ENCODE measurements at places on chromosomes 3 and 15. TPM values are rescaled to one million over a fixed set of nuclear protein-coding genes. Genes with fewer than 3 reads are reported as not detected.

The CHCHD6 gene
- total RNA-seq: 7.7 TPM

The SERINC4 gene
- total RNA-seq: 0.20 TPM

DNA sequence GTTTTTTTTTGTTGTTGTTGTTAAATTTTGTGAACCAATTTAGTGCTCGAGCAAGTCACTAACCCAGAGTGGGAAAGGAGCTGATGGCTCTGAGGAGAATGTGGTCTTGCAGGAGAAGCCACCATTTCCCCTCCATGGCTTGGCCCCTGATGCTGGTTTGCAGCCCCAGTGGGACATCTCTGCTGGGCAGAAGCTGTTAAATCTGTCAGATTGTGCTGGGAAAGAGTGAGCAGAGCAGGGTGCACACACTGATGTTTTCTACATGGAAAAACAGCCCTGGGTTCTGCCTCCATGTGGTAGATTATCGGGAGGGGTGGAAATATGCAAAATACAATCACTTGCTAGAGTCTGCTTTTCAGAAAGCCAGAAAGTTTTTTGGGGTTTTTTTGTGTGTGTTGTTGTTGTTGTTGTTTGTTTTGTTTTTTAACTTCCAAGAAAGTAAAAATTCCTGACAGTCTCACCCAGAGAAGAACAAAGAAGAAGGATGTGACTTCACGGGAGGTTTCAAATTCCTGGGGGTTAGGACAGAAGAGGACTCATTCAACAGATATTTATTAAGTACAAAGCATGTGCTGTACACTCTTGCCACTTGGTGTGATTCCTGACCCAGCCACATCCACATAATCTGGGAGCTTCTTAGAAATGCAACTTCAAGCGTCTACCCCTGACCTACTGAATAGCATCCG is 133.7 kb downstream of the FOXB1 start:
- H3K27ac ChIP-seq: no peak overlapping the region
- peaks cover 2% of the 10 kb centered on the region for H3K4me1 ChIP-seq
- H3K36me3 ChIP-seq: no peaks in the 10 kb centered on the region
- H3K27me3 ChIP-seq: peaks cover 58% of the 10 kb centered on the region

GRCh38 chr3:57230006-57230405 is 2.5 kb downstream of the APPL1 start:
- H3K27ac ChIP-seq: no peak overlapping the region
- H3K36me3 ChIP-seq: peaks cover 2% of the 10 kb centered on the region
- H3K4me1 ChIP-seq: peaks cover 33% of the 10 kb centered on the region
- no peak overlapping the region for H3K4me3 ChIP-seq

GRCh38 chr15:69994429-69995205 is 103.1 kb downstream of the TLE3 start:
- H3K4me3 ChIP-seq: no peak overlapping the region
- H3K36me3 ChIP-seq: no peaks in the 10 kb centered on the region

DNA sequence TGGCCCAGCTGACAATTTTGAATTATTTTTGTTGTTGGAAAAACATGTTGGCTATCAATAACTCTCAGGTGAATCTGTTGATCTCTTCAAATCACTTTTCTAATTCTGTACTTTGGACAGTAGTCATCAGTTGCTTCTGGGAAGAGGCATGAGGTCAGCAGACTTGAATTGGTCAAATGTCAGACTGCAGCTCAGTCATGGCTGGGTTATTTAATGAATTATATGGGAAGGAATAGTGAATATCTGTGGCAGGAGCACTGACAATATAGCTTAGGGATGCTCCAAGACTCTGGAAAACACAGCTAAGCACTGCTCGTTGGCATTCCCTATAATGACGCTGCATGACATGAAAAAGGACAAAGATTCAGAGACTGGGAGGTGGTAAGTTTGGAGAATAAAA is 98.8 kb upstream of the GAP43 start:
- DNase-seq: no peak
- no peaks in the 10 kb centered on the region for H3K36me3 ChIP-seq
- H3K4me1 ChIP-seq: peaks cover 10% of the 10 kb centered on the region
- no peak overlapping the region for H3K4me3 ChIP-seq

GRCh38 chr3:82736696-82737277 is 975.3 kb upstream of the GBE1 start:
- no peak overlapping the region for H3K4me3 ChIP-seq
- no peak overlapping the region for H3K27ac ChIP-seq
- DNase-seq: no peak
- H3K36me3 ChIP-seq: no peaks in the 10 kb centered on the region

GRCh38 chr15:89374086-89374981 is 39.7 kb upstream of the POLG start:
- H3K27me3 ChIP-seq: peaks cover 89% of the 10 kb centered on the region
- no peak overlapping the region for H3K4me3 ChIP-seq
- no peak overlapping the region for H3K27ac ChIP-seq
- H3K4me1 ChIP-seq: peaks cover 6% of the 10 kb centered on the region
- H3K36me3 ChIP-seq: no peaks in the 10 kb centered on the region

GRCh38 chr3:64677961-64678716 is 9.7 kb downstream of the ADAMTS9 start:
- H3K4me3 ChIP-seq: no peak overlapping the region
- H3K4me1 ChIP-seq: no peaks in the 10 kb centered on the region
- H3K27me3 ChIP-seq: no peaks in the 10 kb centered on the region
- DNase-seq: no peak
- no peaks in the 10 kb centered on the region for H3K36me3 ChIP-seq
- no peak overlapping the region for H3K27ac ChIP-seq

DNA sequence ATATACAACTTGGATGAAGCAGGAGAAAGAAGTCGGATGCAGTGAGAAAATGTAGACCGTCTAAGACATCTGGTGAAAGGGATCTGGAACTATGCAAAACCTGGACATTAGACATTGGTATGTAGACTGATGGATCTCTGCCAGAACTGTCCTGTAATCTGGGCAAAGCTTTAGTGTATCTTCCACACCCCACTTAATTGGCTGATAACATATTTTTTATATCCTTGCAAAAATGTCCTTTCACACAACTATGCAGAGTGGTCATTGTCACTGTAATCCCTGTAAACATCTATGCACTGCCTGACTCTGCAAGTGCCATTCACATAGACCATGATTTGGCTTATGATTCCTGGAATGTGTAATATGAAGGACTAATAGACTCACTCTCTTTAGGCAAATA is 163.1 kb downstream of the TUSC7 start:
- H3K27me3 ChIP-seq: no peaks in the 10 kb centered on the region
- no peaks in the 10 kb centered on the region for H3K36me3 ChIP-seq
- DNase-seq: no peak
- H3K4me3 ChIP-seq: no peak overlapping the region
- H3K4me1 ChIP-seq: no peaks in the 10 kb centered on the region

DNA sequence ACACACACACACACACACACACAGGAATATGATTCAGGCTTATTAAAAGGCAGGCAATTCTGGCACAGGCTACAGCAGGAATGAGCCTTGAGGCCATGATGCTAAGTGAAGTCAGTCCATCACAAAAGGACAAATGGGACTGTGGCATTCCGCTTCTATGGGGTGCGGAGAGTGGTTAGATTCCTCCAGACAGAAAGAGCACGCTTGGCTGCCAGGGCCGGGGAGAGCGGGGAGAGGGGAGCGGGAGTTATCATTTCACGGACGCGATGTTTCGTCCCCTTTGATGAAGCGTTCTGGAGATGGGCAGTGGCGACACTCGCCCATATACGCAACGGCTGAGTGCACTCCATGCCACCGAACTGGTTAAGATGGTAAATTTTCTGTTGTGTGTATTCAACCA is 58.5 kb upstream of the FAM174B start:
- H3K27ac ChIP-seq: no peak overlapping the region
- H3K36me3 ChIP-seq: no peaks in the 10 kb centered on the region
- H3K4me1 ChIP-seq: peaks cover 8% of the 10 kb centered on the region

DNA sequence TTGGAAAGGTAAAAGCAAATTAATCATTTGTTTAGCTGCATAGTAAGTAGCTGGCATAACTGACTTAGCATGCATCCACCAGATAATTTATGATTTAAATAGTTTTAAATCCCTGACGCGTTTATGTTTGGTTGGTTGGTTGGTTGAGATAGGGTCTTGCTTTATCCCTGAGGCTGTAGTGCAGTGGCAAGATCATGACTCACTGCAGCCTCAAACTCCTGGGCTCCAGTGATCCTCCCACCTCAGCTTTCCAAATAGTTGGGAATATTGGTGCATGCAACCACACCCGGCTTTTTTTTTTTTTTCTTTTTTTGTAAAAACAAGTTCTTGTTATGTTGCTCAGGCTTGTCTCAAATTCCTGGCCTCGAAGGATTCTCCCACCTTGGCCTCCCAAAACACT is 263.4 kb downstream of the MCTP2 start:
- H3K4me3 ChIP-seq: no peak overlapping the region
- no peaks in the 10 kb centered on the region for H3K4me1 ChIP-seq
- H3K36me3 ChIP-seq: no peaks in the 10 kb centered on the region
- H3K27me3 ChIP-seq: peaks cover 28% of the 10 kb centered on the region
- no peak for DNase-seq

The SI gene
- total RNA-seq: not detected

DNA sequence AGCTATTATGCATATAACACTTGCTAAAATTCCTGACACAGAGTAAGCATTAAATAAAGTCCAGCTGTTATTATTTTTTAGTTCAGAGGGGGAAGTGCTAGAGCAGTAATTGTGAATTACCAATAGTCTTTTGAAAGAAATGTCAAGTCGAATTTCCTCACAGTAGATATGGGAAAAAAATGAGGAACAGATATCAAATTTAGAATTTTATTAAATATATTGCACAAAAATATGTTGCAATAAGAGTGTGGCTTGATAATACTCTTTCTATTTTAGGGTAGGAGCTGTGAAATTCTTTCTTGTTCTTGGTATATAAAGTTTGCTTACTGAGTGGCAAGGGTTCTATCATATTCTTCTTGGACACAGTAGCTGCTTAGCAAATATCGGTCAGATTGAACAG is 181.3 kb downstream of the NFKBIZ start:
- H3K27ac ChIP-seq: no peak overlapping the region
- no peaks in the 10 kb centered on the region for H3K27me3 ChIP-seq
- H3K4me1 ChIP-seq: no peaks in the 10 kb centered on the region
- no peak for DNase-seq
- peaks cover 2% of the 10 kb centered on the region for H3K36me3 ChIP-seq
- H3K4me3 ChIP-seq: no peak overlapping the region

The CD80 gene
- 22.5 TPM for total RNA-seq

- no peaks in the 10 kb centered on the region for H3K36me3 ChIP-seq
- no peak overlapping the region for H3K4me3 ChIP-seq
- no peak for DNase-seq
- H3K27me3 ChIP-seq: no peaks in the 10 kb centered on the region
- no peaks in the 10 kb centered on the region for H3K4me1 ChIP-seq
Observed at GRCh38 chr3:22779737-22780136, 423.4 kb upstream of the UBE2E2 start.

- peak overlapping the region; percentile 94 for H3K27ac ChIP-seq
- DNase-seq: no peak
- no peaks in the 10 kb centered on the region for H3K27me3 ChIP-seq
- peaks cover 45% of the 10 kb centered on the region for H3K4me1 ChIP-seq
- peak overlapping the region; percentile 92 for H3K4me3 ChIP-seq
Observed at GRCh38 chr3:111979434-111980038, 710 bp downstream of the ABHD10 start.

- H3K27me3 ChIP-seq: no peaks in the 10 kb centered on the region
- no peak for DNase-seq
- H3K27ac ChIP-seq: no peak overlapping the region
- no peaks in the 10 kb centered on the region for H3K36me3 ChIP-seq
Observed at GRCh38 chr15:39767921-39768320, 14.7 kb downstream of the FSIP1 start.

The MUC13 gene
- total RNA-seq: not detected

DNA sequence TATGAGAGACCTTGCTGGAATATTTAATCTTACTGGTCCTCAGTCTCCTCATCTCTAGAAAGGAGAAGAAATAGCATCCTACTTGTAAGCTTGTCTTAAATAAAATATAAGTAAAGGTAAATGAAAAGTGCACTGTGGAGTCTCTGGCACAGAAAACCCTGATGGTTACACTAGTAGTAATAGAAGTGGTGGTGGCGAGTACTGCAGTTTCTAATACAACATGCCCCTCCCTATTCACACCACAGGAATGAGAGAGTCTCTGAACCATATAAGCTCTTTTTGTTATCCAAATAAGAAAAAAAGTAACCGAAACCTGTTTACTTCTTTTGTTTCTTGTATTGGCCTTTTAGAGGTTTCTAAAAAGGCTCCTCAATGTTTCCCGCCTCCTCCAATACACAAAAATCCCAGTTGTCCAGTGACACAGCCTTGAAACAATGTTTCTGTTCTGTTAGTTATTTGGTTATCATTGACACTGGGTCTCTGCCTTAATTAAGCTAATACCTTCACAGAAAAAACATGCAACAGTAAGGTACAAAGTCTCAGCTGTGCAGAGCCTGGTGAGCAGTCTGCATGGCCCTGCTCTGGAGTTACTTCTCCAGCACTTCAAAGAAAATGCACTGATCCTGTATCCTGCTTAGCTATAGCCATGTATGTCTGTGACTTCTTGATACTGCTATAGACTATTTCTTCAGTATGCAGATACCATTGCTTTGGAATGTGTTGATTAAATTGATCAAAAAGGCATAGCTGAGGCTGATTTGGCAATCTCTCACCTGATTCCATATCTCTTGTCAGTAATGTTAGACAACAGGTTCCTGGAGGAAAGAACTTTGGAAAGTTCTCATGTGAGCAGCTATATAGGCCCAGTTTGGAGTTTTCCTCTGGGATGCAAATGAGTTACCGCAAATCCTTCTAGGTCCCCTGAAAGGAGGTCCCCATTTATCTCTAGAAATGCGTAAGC is 315.6 kb upstream of the IL12A start:
- H3K27ac ChIP-seq: no peak overlapping the region
- DNase-seq: no peak
- no peaks in the 10 kb centered on the region for H3K36me3 ChIP-seq
- no peaks in the 10 kb centered on the region for H3K27me3 ChIP-seq

DNA sequence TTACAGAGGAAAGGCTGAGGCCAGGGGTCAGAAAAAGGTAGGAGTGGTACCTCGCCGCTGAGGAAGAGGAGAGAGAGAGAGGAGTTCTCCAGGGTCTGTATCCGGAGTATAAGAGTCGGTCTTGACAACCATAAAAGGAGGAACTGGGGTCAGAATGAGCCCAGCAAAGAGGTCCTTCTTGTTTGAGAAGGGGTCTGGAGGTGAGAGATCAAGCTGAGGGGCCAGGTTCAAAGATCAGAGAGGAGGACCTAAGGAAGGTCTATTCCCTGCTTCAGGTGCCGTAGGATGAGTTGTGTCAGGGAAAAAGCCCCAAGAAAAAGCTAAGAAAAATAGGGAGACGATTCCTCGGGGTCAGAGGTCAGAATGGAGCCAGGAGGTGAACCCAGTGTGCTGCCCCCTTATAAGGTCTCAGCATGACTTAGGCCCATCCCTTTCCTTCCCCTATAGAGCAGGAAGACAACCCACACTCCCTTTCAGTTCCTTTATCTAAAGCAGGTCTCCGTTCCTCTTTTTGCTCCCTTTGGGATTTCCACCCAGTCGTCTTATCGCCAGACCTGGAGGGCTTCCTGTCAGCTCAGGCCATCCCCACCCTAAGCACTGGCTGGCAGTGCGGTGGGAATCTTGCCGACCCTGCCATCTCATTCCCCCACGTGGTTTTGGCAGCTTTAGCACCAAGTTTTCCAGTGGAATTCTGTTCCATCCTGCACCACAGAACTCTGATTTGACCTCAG is 651 bp downstream of the MTMR14 start:
- H3K27me3 ChIP-seq: no peaks in the 10 kb centered on the region
- peaks cover 21% of the 10 kb centered on the region for H3K36me3 ChIP-seq
- peak; percentile 42 for DNase-seq
- peak overlapping the region; percentile 98 for H3K4me3 ChIP-seq

Data from activated CD8-positive, alpha-beta memory T cell treated with anti-CD3 and anti-CD28 coated beads, Interleukin-2, amount 10 ng/mL, durations not matched to agents 7 days and 5 days (primary cell).